ENCODE measurements at places on chromosomes 2 and 18. TPM values are rescaled to one million over a fixed set of nuclear protein-coding genes. Genes with fewer than 3 reads are reported as not detected.

- H3K4me1 ChIP-seq, result no peaks in the 10 kb centered on the region
- H3K36me3 ChIP-seq, result no peaks in the 10 kb centered on the region
- H3K4me3 ChIP-seq, result no peak overlapping the region
- no peak for DNase-seq
- H3K27ac ChIP-seq, result no peak overlapping the region
These were observed 342.6 kb downstream of the SATB2 start for GRCh38 chr2:199115169-199115568.

- H3K27ac ChIP-seq, result peak overlapping the region; percentile 98
- H3K4me1 ChIP-seq, result peaks cover 6% of the 10 kb centered on the region
- no peaks in the 10 kb centered on the region for H3K27me3 ChIP-seq
- H3K36me3 ChIP-seq, result no peaks in the 10 kb centered on the region
- DNase-seq, result peak; percentile 80
These were observed 8.4 kb upstream of the NR4A2 start for GRCh38 chr2:156340804-156341451.

The LONRF2 gene
- total RNA-seq, result 5.0 TPM

The SMARCAL1 gene
- total RNA-seq, result 21.8 TPM

DNA sequence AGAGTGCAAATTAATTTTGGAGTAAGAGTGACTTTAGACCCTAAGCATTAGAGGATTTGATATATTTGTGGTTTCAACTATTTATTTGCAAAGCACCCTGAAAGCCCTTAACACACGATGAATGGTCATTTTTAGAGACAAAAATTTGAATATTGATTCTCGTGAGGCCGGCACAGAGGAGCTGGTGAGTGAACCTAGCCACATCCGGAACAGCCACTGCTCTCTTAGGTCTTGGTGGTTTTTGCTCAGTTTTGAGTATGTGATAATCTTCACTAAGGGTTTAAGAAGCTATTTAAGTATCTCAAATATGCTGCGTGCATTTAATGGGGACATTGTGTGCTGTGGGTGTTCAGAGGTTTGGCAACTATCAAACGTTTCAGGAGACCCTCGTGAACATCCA, 204.8 kb downstream of the TSN start:
- peaks cover 5% of the 10 kb centered on the region for H3K27me3 ChIP-seq
- H3K27ac ChIP-seq, result no peak overlapping the region
- no peaks in the 10 kb centered on the region for H3K36me3 ChIP-seq
- DNase-seq, result no peak

DNA sequence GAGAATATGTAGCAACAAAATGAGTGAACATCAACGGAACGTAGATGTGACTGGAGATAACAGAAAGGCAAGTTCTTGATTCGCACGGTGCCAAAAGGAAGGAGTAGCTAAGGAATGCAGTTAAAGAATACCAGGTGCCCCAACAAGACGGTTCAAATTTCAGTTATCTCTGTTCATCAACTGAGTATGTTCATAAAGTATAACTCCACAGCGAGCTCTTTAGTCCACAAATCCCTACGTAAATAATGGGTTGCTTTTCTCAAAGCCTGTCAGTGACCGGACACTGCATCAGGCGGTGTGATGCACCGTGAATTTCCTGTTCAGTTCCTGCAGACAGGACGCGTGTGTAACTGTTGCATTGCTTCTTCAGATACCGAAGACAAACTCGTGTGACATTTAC, 91.8 kb downstream of the NOL10 start:
- no peaks in the 10 kb centered on the region for H3K4me1 ChIP-seq
- H3K27me3 ChIP-seq, result no peaks in the 10 kb centered on the region
- no peak overlapping the region for H3K4me3 ChIP-seq
- H3K27ac ChIP-seq, result no peak overlapping the region
- peaks cover 71% of the 10 kb centered on the region for H3K36me3 ChIP-seq

DNA sequence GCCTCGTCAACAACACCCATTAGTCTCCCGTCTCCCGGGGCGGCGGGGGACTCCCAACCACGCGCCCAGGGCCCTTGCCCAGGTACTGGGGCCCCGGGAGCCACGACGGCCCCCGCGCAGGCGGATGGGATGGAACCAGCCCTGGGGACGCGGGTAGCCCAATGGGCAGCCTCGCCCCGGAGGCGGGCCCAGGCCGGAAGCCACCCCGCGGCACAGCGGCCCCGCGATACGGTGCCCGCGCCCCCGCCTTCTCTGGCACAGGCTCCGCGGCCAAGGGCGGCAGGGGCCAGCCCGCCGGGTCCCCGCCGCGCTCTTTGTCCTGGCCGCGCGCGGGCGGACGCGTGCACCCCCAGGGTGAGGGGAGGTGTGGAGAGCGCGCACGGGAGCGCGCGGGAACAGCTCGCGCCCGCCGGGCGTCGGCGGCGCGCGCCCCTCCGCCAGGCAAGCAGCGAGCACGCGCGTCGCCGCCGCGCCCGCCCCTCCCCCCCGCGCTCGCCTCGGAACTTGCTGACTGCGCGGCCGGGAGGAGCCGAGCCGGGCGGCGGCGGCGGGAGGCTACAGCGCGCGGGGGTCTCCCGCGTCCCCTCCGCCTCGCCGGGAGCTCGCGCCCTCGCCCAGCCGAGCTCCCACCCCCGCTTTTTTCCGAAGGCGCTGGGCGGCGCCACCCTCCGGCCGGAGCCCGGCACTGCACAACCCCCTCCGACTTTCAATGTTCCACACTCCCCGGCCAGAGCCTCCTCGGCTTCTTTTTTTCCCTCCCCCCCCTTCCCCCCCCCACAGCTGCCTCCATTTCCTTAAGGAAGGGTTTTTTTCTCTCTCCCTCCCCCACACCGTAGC, at the start of gene UBE2E3:
Gene UBE2E3 (plus strand): TSS at position 500 of the 837 bp plus-strand sequence. CDS start 1,438 bp downstream, outside the sequence.
- peak; percentile 94 for DNase-seq
- peak within 1 kb of the TSS; percentile 53 for H3K4me3 ChIP-seq

GRCh38 chr2:161111531-161111930, 48.7 kb upstream of the TANK start:
- no peaks in the 10 kb centered on the region for H3K36me3 ChIP-seq
- no peak for DNase-seq
- no peaks in the 10 kb centered on the region for H3K27me3 ChIP-seq
- no peaks in the 10 kb centered on the region for H3K4me1 ChIP-seq

The APOB gene
- 1.4 TPM for total RNA-seq

The LYPD1 gene
- total RNA-seq, result not detected

The PUS10 gene
- total RNA-seq, result 6.6 TPM

GRCh38 chr18:77960791-77961410, 711.3 kb downstream of the GALR1 start:
- DNase-seq, result no peak
- H3K4me1 ChIP-seq, result no peaks in the 10 kb centered on the region
- no peak overlapping the region for H3K27ac ChIP-seq
- no peak overlapping the region for H3K4me3 ChIP-seq
- no peaks in the 10 kb centered on the region for H3K27me3 ChIP-seq

DNA sequence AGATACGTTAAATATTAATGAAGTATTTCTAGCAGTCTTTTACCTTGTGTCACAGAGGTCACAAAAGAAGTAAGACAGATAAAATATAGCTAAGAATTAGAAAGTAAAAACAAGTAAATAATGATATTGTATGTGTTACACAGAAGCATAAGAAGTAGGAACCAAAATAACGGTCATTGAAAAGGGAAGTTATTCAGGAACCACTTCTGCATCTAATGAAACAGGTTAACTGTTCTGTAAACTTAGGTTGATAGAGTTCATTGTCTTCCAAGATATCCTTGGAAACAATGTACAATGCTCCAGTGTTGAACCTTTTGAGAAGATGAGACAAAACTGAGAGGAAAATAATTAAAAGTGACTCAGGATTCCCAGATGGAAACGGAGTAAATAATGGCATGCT, 57.1 kb upstream of the CD302 start:
- DNase-seq, result no peak
- no peak overlapping the region for H3K27ac ChIP-seq
- no peaks in the 10 kb centered on the region for H3K36me3 ChIP-seq

DNA sequence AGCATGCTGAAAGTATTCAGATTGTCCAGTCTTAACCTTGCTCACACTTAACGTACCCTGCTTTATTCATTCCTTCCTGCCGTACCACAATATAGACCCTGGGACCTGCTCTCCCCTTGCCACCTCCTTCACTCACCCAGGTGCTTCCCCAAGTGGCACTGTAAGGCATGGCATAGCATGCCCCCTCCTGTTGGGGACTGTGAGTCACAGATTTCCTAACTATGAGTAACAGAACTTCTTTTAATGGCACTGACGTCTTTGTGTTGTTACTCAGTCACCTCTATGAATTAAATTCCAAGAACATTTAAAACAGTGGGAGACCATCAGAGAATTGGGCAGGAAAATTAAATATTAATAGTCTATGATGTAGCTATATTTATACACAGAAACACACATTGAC, 117.2 kb downstream of the CTNNA2 start:
- no peak overlapping the region for H3K4me3 ChIP-seq
- no peaks in the 10 kb centered on the region for H3K36me3 ChIP-seq
- no peaks in the 10 kb centered on the region for H3K4me1 ChIP-seq
- H3K27me3 ChIP-seq, result no peaks in the 10 kb centered on the region
- no peak overlapping the region for H3K27ac ChIP-seq
- DNase-seq, result no peak

DNA sequence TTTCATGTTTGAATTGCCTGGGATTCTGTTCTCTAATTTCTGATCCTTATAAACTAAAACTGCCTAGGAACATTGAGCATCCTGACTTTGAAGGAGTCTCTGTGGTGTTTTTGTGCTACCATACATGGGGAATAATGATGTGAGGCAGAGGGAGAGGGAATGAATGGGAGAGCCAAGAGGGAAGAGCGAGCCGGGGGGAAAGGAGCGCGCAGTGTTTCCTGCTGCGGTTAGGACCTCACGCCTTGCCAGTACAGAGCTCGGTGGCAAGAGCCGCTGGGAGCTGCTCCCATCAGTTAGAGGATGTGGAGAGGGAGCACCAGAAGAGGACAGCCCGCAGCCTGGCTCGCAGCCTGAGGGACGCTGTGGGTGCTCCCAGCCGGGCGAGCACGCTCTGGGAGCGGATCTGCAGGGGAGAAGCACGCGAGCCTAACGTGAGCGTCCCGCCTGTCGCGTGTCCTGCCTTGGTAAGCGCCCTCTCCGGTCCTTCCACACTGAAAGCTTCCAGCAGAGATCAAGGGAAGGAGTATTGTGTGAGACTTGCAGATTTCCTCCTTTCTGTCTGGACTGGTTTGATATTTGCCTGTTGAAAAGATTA, 114.7 kb downstream of the FAM210A start:
- peaks cover 8% of the 10 kb centered on the region for H3K4me1 ChIP-seq
- DNase-seq, result no peak
- H3K27me3 ChIP-seq, result peaks cover 51% of the 10 kb centered on the region
- no peaks in the 10 kb centered on the region for H3K36me3 ChIP-seq
- no peak overlapping the region for H3K4me3 ChIP-seq

DNA sequence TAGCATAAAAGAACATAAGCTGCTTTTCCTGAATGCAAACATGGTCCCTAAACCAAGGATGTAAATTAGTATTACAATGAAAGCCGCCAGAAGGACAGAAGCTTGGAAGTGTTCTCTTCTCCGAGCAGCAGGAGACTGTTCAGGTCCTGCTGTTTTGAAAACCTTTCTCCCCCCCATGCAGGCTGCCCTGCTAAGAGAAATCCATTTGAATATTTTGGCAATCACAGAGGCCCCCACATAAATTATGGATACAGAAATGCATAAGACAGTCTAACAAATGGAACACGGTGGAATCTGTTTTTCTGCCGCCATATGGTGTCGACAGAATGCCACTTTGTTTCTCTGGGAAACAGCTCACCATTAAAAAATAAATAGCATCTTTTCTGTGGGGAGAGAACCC, 600.4 kb upstream of the KLHL29 start:
- no peak for DNase-seq
- no peak overlapping the region for H3K4me3 ChIP-seq

- H3K4me3 ChIP-seq, result no peak overlapping the region
- DNase-seq, result no peak
- peaks cover 53% of the 10 kb centered on the region for H3K27me3 ChIP-seq
- H3K4me1 ChIP-seq, result no peaks in the 10 kb centered on the region
- no peak overlapping the region for H3K27ac ChIP-seq
These were observed 19.0 kb upstream of the IGFBP5 start for GRCh38 chr2:216714376-216714775.

DNA sequence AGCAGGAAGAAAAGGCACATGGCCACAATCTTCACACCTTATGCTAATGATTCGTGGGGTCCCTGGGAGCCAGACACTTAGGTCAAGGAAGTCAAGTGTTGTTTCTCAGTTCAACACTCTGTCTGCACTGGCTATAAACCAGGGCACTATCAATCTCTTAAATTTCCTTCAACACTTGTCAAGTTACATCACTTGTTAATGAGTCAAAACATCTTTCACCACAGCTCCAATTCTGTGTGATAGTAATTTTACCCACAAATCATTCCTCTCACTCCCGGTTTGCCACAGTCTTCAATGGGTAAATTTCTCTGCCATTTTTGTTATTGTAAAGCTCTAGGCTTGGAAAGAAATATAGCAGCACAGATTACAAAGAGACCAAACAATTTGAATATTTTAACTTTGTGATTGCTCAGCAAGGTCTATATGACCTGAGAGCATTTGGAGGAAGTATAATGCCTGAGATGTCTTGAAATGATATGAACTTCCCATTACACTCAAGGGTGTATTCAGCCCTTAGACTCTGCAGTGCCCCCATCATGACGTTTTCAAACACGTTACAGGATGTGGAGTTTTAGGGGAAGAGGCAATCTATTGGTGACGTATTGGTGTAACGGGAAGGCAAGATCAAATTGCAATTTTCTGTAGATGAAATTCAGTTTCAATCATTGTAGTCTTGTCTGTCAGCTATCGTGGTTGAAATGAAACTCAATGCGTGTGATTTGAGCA, 78.7 kb downstream of the ICOS start:
- DNase-seq, result no peak
- no peaks in the 10 kb centered on the region for H3K4me1 ChIP-seq
- H3K27ac ChIP-seq, result no peak overlapping the region
- no peak overlapping the region for H3K4me3 ChIP-seq
- no peaks in the 10 kb centered on the region for H3K27me3 ChIP-seq

DNA sequence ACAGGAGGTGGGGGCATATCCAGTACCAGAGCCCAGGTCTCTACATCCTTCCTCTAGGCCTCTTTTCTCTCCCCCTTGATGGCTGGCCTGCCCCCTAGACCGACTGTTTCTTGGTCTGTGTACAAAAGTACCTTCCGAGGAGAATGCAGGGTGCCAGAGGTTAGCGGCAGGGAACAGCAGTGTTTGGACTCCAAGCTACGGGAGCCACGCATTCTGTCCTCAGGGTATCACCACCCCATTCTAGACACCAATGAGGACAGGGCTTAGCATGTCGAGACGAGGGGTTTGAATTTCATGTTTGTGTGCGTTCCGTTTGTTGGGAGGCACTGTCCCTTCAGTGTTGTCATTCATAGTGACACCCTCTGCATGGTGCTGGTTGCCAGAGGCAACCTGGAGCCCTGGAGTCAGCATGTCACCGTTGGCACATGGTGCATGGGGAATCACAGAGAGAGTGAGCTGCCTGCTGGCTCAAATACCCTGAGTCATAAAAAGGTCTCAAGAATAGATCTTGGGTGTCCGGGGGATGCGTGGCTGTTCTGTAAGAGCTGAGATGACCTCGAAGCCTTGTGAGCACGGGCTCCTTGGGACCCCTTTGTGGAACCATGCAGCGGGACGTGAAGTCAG, 57.2 kb upstream of the LDLRAD4 start:
- no peaks in the 10 kb centered on the region for H3K36me3 ChIP-seq
- no peak for DNase-seq
- H3K4me1 ChIP-seq, result no peaks in the 10 kb centered on the region
- no peak overlapping the region for H3K27ac ChIP-seq

GRCh38 chr2:44351088-44351487, 10.2 kb downstream of the PREPL start:
- DNase-seq, result no peak
- H3K27me3 ChIP-seq, result no peaks in the 10 kb centered on the region
- no peaks in the 10 kb centered on the region for H3K4me1 ChIP-seq
- H3K27ac ChIP-seq, result no peak overlapping the region
- no peak overlapping the region for H3K4me3 ChIP-seq
- H3K36me3 ChIP-seq, result peaks cover 1% of the 10 kb centered on the region

Data from K562 (cell line).